ENCODE measurements at places on chromosomes 6 and 20.

GRCh38 chr6:27809939-27810767, 102.0 kb downstream of the OR2B2 start:
- DNase-seq = peak; percentile 87

GRCh38 chr6:163289447-163289846, 125.1 kb upstream of the QKI start:
- no peak for DNase-seq

DNA sequence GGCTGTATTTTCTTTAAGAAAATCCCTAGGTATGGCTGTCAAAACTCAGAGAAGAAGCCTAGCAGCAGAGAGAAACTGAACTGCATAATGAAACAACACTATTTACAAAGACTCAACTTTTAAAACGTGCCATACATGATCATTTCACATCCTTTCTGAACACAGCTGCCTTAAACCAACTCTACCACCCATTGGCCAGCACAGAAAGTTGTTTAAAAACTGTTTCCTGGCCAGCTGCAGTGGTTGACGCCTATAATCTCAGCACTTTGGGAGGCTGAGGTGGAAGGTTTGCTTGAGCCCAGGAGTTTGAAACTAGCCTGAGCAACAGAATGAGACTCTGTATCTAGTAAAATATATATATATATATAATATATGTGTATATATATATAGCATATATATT, 336.4 kb upstream of the SOX4 start:
- no peak for DNase-seq

DNA sequence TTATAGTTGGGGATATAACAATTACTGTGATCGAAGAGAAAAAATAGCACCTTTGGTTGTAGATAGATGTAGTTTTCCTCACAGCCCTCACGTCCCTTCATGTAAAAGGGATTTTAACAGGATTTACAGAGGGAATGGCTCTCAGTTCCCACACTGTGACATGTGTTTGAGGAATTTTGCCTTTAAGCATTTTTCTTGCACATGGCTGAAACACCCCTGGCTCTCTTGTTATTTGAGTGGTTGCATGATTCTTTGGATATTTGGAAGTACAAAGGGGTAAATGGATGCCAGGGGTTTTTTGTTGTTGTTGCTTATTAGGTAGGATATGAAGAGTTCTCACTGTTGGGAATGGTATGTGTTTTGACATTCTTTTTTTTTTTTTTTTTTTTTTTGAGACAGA, 48.2 kb downstream of the JAG1 start:
- DNase-seq = no peak

DNA sequence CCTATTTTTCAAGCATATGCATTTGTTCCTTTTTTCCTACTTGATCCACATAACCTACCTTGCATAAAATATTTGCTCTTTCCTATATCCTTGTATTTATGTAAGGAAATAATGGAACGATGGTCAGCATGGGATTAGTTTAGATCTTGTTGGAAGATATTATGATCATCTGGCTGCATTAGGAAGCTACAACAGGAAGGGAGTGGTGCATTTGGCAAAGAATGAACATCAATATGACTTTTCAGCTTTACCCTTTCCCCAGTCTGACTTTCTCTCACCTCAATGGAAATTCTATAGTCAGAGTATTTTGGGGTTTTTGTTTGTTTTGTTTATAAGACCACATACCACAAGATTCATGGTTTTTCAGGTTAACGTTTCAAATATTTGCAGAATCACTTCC, 66.0 kb downstream of the HS3ST5 start:
- DNase-seq = no peak

Data from H9 (cell line).